ENCODE measurements at places on chromosomes 2 and 18.

DNA sequence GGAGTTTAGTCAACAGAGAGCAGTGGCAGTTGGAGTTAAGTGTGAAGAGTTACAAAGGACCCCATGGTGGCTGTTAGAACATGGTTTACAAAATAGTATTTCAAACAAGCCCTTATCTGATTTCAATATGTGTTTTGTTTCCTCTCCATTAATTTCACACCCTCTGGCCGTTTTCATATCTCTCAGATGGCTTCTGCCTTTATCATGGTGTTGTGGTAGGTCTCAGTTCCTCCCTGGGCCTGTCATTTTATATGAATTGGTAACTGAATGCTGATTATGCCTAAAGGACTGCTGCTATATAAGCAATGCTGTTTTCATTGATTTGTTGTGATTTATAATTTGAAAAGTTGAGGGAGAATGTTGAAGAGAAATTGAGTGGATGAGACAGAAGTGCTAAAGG is 686.7 kb downstream of the NYAP2 start:
- DNase-seq, result no peak

- no peak for DNase-seq
These were observed 92.8 kb downstream of the ASAP2 start for GRCh38 chr2:9299161-9300100.

DNA sequence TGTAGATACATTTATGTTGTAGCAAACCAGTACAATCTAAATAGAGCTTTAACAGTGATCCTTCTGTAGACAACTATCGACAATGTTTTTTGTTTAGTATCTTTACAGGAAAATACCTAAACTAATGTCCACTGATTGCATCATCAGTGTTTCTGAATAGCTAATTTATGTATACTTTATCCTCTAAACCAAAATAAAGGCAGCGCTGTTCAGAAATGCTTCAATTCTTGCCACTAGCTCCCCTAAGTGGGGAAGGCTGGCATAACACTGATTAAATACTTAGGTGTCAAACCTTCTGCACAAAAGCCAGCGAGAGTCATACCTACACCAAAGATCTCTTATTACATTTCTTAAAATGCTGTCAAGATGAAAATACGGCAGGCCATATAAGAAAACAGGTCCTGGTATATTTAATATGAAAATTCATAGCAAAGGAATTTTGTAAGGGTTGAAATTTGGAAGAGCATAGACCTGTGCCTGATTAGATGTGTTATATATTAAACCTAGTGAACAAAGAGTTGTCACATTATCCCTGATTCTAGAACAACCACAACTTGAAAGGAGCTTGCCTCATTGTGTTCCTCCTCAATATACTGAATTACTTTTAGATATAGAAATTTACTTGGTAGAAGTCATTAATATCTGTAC is 1693.4 kb upstream of the SLC39A10 start:
- DNase-seq, result peak; percentile 61

- DNase-seq, result no peak
These were observed 19.8 kb downstream of the FZD5 start for GRCh38 chr2:207749873-207750272.

DNA sequence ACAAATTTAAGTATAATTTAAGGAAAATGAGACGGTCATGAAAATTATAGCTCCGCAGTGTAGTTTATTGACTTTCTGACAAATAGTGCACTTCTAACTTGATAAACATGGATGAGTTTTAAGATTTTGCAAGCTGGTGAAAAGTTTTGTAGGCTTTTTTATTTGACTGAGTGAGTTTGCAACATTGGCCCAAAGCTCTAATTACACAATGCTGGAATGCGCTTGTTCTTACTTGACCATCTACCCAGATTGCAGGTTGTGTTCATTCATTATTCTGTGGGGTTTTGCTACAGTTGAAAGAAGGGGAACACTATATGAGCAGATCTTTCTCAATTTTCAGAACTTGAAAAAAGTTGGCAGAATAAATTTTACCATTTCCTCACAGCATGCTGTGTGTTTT is 13.5 kb downstream of the SPOPL start:
- no peak for DNase-seq
